Muscle of back (tissue), 13 donors: ENCODE measurements at places on chromosomes 11 and 22. TPM values are rescaled to one million over a fixed set of nuclear protein-coding genes. Genes with fewer than 3 reads are reported as not detected.

- DNase-seq: peak; percentile 84
Observed at GRCh38 chr22:46390652-46391301, 55.3 kb downstream of the TRMU start.

DNA sequence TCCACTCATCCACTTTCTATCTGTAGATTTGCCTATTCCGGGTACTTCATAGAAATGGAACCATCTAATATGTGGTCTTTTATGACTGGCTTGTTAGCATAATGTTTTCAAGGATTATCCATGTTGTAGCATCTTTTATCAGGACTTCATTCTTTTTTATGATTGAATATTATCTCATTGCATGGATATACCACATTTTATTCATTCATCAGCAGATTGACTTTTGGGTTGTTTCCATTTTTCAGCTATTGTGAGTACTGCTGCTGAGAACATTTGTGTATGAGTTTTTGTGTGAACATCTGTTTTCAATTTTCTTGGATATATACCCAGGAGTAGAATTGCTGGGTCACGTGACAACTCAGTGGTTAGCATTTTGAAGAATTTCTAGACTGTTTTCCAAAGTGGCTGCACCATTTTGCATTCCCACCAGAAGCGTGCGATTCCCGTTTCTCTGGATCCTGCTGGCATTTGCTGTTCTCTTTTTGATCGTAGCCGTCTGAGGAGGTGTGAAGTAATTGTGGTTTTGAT, 8.9 kb downstream of the DERL3 start:
- DNase-seq: peak; percentile 88

- no peak for DNase-seq
Observed at GRCh38 chr11:11426226-11426952, 73.3 kb upstream of the CSNK2A3 start.

DNA sequence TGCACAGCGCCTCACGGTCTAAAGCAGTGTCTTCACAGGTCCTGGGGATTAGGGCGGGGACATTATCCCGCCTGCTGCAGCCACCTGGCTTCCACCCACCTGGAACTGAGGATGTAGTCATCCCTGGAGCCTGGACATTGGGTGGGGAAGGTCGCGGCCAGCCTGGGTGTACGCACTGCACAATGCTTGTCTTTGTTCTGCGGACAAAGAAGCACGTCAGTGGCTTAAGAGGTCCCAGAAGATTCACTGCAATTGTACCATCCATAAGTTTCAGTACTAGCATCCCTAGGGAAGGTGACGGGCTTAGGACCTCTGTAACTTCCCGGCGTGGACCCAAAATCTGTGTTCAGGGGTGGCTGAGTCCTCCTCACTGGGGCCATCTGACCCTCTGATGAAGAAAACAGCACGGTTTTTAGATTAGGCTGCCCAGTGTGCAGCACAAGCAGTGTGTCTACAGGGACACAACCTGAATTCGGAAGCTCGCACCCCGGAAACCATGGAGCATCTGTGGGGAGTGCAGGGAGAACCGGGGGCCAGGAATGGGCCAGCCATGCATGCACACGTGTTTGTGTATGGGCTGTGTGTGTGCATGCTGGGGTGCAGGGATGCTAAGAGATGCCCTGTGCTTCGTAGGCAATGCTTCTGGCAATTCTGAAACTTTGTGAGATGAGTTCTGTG, 342.6 kb upstream of the B3GAT1 start:
- DNase-seq: no peak

DNA sequence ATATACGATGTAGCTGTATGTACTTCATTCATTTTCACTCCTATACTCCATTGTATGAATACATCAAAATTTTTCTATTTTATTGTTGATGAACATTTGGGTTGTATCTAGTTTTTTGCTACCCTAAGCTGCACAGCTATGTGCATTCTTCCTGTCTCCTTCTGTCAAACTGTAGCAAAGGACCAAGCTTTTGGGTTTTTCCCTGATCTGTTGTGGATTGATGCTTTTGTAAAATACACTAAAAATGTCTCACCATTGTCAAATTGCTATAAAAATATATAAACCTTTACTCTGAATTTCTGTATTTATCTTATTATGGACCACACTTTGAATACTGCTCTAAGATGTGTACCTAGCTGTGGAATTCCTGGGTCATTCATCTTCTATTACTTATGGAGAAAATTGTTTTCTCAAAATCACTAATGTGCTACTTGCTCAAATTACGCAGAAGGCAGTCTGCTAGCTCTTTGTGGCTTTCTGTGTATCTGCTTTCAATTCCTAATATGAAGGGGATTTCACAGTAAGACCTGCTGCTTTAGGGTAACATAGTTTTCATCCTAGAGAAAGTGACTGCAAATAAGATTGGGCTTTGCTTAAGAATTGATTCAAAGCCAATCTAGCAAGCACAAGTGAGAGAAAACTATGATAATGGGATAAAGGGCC, 123.4 kb downstream of the CYP2R1 start:
- no peak for DNase-seq

DNA sequence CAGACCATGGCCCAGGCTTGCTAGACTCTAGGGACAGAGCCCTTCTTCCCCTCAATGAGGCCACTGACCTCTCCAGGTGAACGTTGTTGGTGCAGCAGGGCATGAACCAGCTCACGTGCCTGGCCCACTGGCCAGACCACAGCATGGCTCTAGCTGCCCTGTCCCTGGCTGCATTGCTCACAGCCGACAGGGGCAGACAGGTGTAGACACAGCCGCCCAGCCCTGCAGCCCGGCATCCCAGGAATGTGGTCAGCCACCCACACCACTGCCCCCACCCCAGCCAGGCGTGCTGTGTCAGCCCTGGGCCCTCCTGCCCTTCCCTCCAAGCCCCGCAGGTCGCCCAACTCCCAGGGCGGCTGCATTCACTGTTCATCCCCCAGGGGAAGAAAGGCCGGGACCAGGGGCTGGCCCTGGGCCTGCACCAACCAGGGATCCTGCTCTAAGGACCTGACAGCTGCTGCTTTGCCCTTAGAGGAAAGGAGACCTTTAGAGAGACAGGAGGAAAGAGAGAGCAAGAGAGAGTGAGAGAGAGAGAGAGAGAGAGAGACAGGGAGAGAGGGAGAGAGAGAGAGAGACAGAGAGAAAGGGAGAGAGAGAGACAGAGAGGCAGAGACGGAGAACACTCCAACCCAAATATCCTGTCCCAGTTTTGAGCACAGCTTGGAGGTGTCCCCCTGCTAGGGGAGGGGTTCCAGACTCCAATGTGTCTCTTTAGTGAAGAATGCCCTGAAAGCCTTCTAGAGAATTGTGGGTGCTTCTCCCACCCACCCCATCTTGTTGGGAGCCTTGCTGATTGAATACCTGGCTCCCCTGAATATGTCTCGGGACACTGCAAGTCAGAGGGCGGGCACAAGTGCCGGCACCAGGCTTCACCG, 44.2 kb upstream of the LINC01488 start:
- DNase-seq: no peak

The GSTT2 gene
- 1.2 TPM for polyA plus RNA-seq

The NOX4 gene
- 1.7 TPM for polyA plus RNA-seq

The PARVG gene
- polyA plus RNA-seq: 1.8 TPM

The MMP8 gene
- not detected for polyA plus RNA-seq
